ENCODE measurements at places on chromosomes 1 and 21. TPM values are rescaled to one million over a fixed set of nuclear protein-coding genes. Genes with fewer than 3 reads are reported as not detected.

ABCG1 gene
- 48.9 TPM for total RNA-seq

- no peaks in the 10 kb centered on the region for H3K36me3 ChIP-seq
- no peak for DNase-seq
- no peak overlapping the region for H3K27ac ChIP-seq
- H3K4me1 ChIP-seq, result peaks cover 11% of the 10 kb centered on the region
- no peak overlapping the region for H3K4me3 ChIP-seq
These were observed 594.7 kb downstream of the ADGRL2 start for GRCh38 chr1:82395440-82395839.

ITGB2 gene
- 21.3 TPM for total RNA-seq

- H3K27ac ChIP-seq, result no peak overlapping the region
These were observed 13.3 kb upstream of the TFF1 start for GRCh38 chr21:42379426-42380215.

GRCh38 chr1:68213843-68214242 lies 18.5 kb downstream of the WLS start:
- no peak for DNase-seq
- peaks cover 13% of the 10 kb centered on the region for H3K4me1 ChIP-seq
- no peak overlapping the region for H3K4me3 ChIP-seq
- H3K27me3 ChIP-seq, result no peaks in the 10 kb centered on the region
- no peak overlapping the region for H3K27ac ChIP-seq
- no peaks in the 10 kb centered on the region for H3K36me3 ChIP-seq

ITLN2 gene
- total RNA-seq, result 118 TPM

CFHR2 gene
- total RNA-seq, result not detected
